ENCODE measurements at places on chromosomes 5 and 9.

- no peak for DNase-seq
Measured at GRCh38 chr9:82930116-82930515, 132.8 kb downstream of the RASEF start.

DNA sequence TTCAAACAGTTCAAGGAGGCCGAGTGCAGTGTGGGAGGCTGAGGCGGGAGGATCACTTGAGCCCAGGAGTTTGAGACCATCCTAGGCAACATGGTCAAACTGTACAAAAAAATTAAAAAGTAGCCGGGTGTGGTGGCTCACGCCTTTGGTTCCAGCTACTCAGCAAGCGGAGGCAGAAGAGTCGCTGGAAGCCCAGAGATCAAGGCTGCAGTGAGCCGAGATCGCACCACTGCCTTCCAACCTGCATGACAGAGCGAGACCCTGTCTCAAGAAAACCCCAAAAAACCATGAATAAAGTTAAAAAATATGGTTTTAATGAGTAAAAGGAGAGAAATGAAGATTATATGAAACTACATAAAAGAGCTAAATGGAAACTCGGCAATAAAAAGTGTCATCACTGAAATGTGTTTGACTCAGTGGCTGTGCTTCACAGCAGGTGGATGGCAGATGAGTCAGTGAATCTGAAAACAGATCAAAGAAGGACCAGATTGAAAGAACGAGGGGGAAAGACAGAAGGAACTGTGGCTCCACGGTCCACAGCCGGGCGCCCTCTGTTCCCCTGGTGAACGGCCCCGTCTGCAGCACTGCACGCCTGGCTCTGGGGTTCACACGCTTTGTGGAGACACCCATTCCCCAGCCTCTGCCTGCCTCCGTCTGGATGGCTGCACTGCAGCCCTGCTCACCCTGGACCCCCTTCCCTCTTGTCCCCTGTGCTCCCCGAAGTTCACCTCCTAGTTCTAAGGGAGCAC, 25.1 kb downstream of the EXD3 start:
- DNase-seq, result peak; percentile 77

GRCh38 chr5:140258016-140258415, 44.9 kb downstream of the PFDN1 start:
- no peak for DNase-seq

- no peak for DNase-seq
Measured at GRCh38 chr5:170368586-170368985, 20.6 kb downstream of the KCNMB1 start.

DNA sequence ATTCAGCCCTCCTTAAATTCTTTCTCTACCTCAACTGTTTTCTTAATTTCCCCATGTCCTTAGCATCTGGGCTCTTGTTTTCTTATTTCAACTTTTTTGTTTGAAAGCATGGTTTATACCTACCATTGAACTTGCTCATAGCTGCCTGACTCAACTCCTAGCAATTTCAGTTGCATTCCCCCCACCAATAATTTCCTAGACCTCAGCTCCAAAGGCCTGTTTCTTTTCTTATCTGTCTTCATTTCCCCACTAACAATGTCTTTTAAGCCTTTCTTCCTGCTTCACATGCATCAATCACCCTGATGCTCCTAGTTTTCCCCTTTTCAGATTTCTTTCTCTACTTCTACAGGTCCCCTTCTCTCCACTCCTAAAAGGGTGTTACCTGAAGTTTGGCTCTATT, 129.7 kb upstream of the PDE4D start:
- DNase-seq, result no peak

DNA sequence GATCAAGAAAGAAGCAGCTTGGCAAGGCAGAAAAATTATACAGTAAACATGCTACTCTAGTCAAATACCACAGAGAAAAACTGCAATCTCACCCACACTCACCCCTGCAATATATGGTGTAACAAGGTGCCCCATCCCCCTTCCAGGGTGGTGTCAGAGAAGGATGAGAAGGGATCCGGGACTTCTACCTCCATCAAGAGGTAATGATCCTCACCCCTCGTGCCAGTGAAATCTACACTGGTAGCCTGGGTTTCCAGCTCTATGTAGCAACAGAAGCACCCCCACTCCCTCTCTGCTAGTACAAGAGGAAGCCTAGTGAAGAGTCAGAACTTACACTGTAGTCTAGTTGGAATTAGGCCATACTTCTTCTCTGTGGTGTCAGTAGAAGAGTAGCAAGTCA, 18.9 kb downstream of the SLCO4C1 start:
- DNase-seq, result no peak

DNA sequence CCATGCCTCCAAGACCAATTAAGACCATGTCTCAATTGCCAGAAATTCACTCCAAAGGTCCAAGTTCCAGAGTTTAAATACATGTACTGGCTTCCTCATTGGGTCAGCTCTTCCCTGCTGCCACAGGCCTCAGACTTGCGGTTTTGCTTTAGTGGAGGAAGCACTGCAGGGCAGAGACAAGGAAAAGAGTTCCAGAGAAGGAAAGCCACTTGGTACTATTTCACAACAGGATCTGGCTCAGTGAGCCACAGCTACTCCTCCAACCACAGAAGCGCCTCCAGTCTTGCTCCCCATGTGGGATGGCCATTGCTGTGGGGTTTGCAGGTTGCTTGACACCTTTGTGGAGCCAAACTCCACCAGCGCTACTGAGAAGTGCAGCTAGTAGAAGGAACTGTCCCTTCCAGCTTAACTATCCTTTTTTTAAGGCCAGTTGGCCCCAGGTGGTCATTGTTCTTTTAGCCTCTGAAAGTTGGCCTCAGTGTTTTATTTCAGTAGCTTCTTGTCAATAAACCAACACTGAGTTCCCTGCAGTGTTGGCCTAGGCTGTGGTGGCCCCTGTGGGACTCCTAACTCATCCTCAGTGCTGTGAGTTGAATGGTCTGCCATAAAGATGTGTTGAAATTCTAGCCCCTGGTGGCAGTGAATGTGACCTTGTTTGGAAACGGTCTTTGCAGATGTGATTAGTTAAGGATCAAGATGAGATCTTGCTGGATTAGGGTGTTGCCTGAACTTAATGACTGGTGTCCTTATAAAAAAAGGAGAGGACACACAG, 93.7 kb upstream of the DAP start:
- DNase-seq, result no peak

Measured in activated CD4-positive, alpha-beta T cell treated with anti-CD3 and anti-CD28 coated beads for 36 hours (primary cell).